ENCODE measurements at places on chromosomes 7 and 10.

DNA sequence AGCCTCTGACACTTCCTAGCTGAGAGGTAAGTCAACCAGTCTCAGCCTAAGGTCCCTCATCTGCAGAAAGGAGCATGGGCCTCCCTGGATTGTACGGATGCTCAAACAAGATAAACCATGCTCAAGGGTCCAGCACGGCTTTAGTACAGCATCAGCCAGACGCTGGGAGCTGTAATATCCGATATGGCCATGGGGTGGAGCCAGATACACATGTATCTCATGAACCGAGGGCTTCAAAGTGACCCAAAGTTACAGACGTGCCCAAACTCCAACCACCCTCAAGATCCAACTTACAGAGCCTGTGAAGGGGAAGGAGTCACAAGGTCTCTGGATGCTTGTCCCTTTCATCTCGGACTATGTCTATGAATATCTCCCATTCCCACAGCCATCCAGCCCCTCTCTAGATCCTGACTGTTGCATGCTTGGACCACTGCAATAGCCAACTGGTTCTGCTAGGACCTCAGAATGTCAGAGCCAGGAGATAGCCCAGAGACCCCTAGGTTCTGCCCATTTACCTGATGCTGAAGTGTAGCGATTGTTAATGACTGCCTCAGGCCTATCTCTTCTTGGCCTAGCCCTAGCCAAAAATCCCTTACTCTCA, 142.4 kb downstream of the SH3PXD2A start:
- peak; percentile 71 for DNase-seq

- no peak for DNase-seq
Measured at GRCh38 chr10:76297358-76297757, 865.9 kb downstream of the LRMDA start.

DNA sequence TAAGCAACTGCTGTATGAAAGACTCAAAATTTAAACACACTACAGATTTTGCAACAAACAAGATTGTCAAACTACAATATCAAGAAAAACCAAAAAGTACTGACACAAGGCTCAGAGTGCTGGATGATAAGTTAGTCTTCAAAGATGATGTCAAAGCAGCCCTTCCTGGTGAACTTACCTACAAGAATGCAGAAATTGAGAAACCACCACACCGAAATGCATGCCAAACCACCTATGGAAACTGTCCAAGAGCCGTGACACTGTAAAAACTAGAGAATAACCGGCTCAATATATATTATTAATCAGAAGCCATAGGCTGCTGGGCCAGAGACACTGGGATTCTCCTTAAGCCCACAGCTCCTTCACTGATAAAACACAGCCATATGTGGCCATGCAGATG, 25.3 kb downstream of the DENND11 start:
- no peak for DNase-seq

DNA sequence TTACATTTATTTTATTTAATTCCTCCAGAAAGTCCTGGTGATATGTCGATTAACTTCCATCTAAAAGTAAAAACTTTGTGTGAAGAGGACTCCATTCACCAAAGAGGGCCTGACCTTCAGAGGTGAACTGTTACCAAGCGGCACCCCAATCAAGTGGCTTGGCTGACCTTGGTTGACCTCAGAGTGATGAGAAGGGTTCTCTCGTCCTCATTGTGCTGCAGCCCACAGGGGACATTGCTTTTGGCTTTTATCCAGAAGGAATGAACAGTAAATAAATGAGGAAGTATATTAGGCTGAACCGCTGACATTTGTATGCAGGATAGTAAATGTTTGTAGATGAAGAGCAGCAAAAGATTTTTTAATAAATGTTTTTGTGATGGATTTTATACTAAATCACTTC, 172.4 kb upstream of the MKI67 start:
- no peak for DNase-seq

GRCh38 chr7:23277359-23277989, 21.7 kb upstream of the MALSU1 start:
- DNase-seq, result peak; percentile 36

All from CD8-positive, alpha-beta memory T cell (primary cell).